ENCODE measurements at places on chromosomes 13 and 19.

DNA sequence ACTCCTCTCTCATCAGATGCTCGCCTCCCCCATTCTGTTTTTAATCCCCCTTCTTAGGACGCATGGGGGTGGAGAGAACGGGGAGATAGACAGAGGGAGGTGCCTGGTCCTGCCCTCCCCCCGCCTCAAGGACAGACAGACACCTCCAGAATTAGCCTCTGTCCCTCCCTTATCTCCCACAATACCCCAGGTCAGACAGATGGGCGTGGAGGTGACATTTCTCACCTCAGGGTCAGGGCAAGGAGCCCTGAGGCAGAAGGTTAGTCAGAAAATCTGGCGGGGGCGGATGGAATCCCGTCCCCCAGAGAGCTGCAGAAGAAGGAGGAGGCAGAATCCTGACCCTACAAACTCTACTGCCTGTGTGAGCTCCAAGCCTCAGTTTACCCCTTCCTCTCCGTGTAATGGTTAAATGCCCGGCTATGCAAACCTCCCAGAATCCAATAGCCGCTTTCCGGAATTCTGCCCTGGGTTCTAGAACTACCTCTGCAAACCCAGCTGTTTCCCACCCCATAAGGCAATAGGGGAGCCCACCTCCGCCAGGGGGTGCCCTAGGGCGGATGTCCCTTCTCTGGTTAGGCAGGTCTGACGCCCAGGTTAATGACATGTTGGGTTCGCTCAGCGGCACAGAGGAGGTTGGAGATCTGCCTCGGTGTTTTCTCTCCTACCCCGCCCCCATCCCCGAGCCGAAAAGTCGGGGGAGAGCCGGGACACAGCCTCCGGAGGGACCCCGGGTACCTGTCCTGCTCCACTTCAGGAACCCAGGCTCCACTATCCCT lies 900 bp downstream of the PPP1R13L start:
- DNase-seq = peak; percentile 51

DNA sequence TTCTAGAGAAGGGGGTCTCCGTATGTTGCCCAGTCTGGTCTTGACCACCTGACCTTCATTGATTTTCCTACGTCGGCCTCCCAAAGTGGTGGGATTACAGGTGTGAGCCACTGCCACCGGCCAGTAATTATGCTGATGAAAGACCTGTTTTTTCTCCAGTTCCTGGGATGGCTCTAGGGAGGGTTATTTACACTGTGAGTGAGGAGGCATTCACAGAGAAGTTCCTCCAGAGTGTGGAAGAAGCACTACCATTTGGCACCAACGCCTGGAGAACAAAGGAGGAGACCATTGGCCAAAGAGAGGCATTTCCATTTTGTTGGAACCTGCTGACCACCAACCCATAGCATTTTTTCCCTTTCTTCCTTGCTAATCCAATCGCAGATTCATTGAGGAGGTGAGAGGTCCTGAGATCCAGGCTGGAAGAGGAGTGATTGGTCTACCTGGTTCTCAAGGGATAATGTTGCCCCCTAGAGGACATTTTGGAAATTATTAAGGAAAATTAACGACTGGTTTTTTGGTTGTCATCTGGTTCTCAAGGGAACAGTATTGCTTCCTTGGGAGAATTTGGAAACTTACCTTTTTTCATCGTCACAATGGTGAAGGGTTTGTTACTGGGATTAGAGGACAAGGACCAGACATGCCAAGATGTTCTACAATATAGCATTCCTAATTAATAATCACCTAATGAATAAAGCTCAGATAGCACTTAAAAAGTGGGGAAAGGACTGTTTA lies 5.5 kb upstream of the SAE1 start:
- DNase-seq = no peak

- DNase-seq = no peak
Measured at GRCh38 chr13:57437587-57437986, 194.0 kb upstream of the PCDH17 start.

DNA sequence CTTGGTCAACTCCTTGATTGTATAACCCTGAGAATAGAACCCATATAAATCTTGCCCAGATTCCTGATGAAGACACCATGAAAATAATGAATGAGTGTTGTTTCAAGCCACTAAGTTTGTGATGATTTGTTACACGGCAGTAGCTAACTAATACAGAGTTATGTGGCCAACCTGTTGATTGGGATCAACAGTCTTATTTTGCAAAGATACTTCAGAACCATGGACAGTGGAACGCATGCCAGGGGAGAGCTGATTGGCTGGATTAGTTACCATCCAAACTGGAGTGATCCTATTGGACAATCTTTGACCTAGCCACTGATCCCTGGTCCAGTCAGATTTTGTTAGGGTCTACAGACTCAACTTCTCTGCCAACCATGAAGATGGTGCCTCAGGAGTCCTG lies 26.6 kb downstream of the CD70 start:
- no peak for DNase-seq

DNA sequence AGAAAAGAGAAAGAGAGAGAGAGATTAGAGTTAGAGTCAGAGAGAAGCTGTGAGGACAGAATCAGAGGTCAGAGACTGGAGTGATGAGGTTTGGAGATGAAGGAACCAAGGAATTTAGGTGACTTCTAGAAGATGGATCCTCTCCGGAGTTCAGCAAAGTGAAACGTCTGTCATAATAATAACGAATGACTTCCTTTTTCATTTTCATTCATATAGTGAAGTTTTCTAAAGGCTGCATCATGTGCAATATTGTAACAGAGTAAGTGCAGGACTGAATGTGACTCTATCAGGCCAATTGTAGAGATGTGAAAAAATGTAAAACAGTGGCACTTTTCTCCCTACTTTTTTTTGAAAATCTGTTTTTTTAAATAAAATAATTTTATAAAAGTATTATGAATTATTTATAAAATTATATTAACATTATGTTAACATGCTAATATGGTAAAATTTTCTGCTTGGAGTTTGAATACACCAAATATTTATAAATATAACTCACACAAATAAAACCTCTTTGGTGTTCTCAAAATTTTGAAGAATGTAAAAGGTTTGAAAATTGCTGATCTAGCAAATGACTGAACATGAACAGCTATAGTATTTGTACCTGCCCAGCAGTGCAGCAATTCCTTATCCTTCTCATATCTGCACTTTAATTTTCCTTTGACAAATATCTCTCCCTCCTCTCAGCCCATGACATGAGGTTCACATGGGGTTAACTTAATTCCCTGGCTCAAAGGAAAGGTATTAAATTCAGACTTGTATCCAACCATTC lies 4.2 kb upstream of the TNFSF11 start:
- DNase-seq = no peak

DNA sequence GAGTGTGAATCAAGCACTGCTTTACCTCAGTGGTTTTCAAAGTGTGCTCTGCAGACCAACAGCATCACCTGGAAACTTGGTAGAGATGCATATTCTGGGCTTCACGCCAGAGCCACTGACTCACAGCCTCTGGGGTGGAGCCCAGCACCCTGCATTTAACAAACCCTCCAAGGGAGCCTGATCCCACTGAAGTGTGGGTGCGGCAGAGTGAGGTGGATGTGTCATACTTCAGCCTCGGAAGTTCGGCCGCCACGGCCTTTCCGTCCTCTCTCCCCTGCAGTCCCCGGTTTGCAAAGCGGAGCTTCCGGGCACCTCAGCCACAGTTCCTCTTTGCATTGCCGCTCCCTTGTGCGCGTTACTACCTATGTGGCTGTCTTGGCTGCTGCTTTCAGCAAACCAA lies 33.3 kb upstream of the MICU2 start:
- no peak for DNase-seq

DNA sequence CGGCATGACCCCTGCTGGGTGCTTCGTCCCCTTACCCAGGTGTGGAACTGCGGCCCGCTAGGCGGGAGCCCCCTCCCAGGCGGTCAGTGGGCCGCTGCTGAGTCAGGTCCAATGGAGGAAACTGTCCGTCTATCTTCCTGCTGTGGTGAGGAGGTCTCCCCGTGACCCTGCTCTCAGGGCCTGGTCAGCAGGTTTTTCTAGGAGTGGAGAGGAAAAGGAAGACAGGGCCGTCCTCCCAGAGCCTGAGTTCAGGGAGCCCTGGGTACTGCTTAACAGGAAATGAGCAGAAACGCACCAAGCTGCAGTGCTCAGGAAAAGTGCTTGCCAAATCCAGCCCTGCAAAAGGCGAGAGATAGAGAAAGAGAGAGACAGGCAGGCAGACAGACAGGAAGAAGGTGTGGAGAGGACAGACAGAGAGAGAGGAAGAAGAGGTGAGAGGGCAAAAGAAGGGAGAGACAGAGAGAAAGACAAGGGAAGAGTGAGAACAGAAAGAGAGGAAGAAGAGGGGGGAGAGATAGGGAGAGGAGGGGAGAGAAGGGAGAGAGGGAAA lies 10.3 kb downstream of the SH3GL1 start:
- no peak for DNase-seq
